DMS153 (cell line): ENCODE measurements at places on chromosomes 1 and 21.

DNA sequence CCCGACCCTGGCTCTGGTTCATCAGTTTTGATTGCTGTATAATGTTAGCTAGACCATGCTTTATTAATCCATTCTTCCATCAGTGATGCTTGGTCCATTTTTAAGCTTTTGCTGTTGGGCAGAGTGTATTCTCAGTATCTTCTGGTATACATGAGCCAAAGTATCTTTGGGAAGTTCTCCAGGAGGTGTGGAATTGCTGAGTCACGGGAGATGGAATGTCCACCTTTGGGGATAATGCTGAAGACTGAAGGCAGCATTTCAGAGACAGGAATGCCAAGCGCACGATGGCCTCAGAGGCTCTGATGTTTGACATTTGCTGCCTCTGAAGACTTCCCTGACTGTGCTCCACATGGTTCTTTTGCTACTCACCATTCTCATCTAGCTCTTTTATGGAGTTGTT is 266.3 kb upstream of the KAZN start:
- DNase-seq: no peak

GRCh38 chr1:221994274-221994698 is 252.4 kb upstream of the DUSP10 start:
- no peak for DNase-seq

DNA sequence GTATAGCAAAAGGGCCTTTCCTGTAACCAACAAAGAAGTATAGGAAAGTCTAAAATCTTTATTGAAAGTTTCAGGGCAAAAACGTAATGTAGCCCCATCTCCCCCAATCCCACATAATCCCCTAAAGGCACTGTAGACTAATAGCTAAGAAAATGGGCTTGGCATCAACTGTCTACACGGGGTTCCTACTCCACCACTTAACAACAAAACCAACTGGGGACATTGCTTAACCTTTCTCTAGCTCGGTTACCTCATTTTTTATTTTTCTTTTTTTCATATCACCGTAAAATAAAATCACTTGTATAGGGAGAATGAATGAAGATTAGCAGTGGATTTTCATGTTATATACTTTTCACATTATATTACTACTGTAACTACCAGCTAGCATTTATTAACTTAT is 12.3 kb downstream of the MACF1 start:
- DNase-seq: no peak

GRCh38 chr1:179166663-179167417 is 62.6 kb downstream of the ABL2 start:
- no peak for DNase-seq

DNA sequence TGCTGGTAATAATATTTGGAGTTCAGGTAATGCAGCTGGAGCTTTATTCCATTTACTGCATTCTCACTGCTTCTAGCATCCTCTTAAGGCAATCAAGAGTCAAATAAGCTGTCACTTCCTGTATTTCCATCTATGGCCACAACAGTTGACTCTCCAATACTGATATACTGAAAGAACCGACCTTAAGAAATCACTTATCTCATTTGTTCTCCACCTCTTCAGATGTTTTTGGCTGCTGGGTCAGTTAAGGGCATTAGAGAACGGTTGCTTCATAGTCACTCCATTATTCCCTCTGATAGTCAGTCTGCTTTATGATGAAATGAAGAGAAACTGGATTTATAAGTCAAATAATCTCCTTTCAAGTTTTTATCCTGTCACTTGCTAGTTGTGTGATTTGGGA is 14.2 kb upstream of the RGS4 start:
- DNase-seq: peak; percentile 87

DNA sequence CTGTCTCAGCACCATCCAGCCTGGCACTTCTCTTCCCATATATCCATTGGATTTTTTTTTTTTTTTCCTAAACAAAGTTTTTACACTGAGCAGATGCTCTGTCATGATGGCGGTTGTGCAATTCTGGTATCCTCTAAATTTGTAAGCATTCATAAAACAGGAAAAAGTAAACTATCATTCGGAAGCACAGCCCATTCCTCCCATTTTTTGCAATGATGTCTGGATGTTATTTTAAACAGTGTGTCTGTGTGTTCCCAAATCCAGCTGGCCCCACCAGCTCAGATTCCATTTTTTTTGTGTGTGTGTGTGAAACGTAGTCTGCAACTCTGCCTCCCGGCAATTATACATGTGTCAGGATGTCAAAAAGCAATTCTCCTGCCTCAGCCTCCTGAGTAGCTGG is 33.5 kb downstream of the PDPN start:
- DNase-seq: no peak

DNA sequence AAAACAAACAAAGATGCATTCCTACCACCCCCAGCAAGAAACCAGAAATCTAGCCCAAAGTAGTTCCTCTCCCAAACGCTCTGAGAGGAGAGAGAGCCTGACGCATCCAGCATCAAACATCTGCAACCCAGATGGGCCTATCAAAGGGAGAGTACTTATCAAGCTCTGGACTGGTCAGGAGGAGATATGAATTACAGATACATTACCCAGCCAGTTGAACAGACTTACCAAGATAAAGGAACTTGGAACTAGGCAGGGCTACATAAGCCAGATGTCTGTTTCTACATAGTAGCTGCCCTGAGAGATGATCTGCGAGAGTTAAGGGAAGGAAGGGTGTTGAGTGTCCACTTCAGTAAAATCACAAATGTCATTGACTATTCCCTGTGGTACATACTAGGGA is 138.4 kb downstream of the PAPPA2 start:
- DNase-seq: no peak

DNA sequence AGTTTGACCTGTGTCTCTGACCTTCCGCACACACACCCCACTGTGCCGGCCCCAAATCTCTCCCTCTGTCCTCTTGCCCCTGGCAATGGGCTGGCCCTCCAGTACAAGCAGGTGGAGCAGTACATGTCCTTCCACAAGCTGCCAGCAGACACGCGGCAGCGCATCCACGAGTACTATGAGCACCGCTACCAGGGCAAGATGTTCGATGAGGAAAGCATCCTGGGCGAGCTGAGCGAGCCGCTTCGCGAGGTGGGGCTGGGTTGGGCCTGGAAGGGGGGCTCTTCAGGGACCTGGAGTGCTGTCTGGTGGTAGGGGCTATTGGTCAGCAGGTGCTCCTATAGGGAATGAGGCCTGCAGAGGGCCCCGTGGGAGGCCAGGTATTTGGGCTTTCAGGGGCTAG is 7.8 kb downstream of the HCN3 start:
- no peak for DNase-seq

DNA sequence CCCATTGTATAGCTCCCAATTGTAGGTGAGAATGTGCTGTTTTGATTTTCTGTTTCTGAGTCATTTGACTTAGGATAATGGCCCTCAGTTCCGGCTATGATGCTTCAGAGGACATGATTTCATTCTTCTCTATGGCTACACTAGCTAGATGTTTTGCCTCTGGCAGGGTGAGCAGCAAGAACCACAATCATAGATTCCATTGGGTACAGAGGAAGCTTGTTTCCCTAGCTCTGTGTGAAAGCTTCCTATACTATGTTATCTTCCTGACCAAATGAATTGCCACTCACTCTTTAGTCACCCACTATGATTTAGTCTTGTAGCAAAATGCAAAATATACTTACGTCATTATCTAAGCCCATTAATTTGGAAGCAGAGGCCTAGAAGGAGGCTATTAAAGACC is 616.3 kb downstream of the PLA2G4A start:
- DNase-seq: no peak

GRCh38 chr1:1921901-1922701 is 3.0 kb upstream of the TMEM52 start:
- DNase-seq: no peak

DNA sequence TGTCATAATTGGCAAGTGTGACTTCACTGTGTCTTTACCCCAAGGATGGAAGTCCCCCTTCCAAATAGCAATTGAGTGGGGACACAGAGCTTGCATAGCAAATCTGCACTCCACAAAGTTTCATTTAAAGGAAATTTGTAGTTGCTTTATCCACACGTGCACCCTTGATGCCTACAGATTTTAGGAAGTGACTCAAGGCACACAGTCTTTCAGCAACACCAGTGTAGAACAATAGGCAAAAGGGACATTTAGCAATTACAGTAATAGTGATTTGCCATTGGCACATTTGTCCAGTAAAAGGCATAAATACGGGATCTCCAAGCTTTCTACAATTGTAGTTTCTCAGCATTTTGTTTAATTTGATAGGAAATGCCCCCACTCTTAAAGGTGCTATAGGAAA is 43.4 kb upstream of the KAZN start:
- no peak for DNase-seq

GRCh38 chr1:174200746-174201145 is 41.4 kb downstream of the RABGAP1L start:
- DNase-seq: no peak

DNA sequence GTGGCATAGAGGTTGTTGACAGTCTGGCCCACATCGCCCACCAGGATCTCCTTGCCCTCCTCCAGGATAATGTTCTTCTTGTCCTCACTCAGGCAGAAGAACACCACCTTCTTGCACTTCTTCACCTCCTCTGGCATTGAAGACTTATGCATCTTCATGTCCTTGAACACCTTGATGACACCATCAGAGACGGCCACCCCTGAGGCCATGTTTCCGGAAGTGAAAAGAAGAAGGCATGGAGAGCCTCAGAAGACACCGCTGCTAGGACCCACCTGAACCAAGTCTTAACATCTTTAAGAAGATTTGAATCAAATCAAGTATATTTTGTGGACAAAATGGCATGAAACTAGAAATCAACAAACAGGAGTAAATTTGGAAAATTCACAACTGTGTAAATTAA is 56.2 kb downstream of the C1orf185 start:
- no peak for DNase-seq

DNA sequence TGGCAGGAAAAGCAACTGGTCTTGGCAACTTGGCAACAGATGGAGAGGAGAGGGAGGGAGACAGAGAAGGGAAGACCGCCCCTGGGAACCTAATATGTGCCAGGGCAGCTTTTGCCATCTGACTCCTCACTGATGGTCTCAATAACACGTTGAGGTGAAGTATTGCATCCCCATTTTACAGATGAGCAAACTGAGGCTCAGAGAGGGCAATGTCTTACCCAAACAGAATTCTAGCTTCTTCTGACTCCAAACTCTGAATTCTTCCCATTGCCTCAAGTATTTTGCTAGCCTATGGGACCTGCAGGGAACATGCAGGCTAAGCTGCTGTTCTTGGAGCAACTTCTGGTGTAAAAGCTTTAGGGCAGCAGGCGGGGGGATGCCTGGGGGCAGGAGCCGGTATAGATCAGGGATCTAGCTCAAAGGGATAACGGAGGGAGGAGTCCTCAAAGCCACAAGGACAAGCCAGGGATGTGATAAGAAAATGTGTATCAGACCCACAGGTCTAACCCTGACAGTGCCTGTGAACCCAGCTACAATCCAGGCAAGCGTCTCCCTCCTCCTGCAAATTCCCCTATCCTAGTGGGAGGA is 7.2 kb upstream of the GUCA2A start:
- no peak for DNase-seq

DNA sequence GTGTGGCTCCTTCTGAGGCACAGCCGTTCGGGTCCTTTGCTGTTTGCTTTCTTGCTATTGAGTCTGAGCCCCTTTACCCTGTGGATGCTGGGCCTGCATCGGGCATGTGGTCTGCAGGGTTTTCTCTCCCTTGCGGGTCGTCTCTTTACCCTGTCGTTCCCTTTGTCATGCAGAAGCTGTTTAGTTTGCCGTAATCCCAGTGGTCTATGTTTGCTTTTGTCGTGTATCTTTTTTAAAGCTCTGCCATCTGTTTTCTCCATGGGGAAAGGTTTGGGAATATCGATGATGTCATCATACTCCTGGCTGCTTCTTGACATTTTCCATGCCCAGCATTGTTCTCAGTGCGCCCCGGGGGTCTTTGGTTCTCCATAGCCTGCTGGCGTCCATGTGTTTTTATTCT is 68.2 kb downstream of the AGPAT3 start:
- DNase-seq: no peak

DNA sequence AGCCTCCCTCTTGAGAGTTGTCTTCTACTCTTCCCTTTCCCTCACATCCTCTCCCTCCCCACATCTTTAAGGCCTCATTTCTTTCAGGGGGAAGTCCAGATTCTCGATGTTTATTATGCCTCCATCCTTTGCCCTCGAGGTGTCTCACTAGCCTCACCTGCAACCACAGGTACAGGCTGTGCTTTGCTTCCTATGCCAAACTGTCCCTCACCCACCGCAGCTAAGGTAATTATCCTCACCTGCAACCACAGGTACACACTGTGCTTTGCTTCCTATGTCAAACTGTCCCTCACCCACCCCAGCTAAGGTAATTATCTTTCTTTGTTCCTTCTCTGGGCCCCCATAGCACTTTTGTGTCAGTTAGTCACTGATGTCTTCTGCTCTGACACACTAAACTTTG is 328.1 kb upstream of the SNX7 start:
- DNase-seq: no peak

GRCh38 chr1:31769720-31770390 is 5.7 kb upstream of the ADGRB2 start:
- DNase-seq: peak; percentile 80

- no peak for DNase-seq
These were observed 7.8 kb downstream of the KCNJ15 start for GRCh38 chr21:38264571-38264970.

- no peak for DNase-seq
These were observed 64.1 kb upstream of the CACHD1 start for GRCh38 chr1:64405833-64406232.

- no peak for DNase-seq
These were observed 4.1 kb downstream of the SLAMF9 start for GRCh38 chr1:159949981-159950381.

- DNase-seq: peak; percentile 57
These were observed 1.4 kb upstream of the NUP133 start for GRCh38 chr1:229509576-229509975.

DNA sequence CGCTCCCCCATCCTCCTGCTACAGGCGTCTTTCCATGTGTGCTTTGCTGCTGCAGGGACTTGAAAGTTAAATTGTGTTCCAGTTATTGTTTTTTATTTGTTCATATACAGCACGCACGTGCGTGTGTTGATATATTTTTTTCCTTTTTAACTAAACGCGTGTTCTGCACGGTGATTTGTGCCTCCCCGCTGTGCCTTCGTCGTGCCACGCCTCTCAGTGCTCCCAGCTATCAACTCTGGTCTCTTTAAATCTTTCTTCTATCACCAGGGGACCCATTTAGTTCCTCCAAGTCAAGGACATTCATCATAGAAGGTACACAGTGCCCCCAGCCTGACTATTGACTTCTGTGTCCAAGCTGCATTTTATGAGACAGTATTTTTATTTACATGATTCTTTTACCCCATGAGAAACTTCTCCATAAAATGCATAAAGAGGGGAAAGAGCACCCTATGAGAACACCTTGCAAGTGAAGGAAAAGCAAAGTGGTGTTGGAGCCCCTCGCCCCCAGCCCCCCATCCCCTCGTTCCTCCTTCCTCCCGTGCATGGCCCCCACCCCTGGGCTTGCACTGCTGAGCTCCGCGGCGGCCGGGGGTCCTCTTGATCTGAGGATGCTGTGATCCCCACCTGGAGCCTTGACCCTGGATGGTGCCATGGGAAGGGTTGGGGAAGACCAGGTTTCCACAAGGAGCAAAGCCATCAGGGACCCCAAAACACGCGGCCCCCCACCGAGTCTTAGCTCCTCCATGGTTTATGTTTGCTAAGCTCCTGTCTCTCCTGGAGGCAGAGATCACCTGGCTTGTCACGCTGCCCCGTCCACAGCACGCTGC is 45.5 kb downstream of the KCNAB2 start:
- no peak for DNase-seq

- no peak for DNase-seq
These were observed 71.4 kb upstream of the PPP2R5A start for GRCh38 chr1:212213784-212214183.

GRCh38 chr21:23152130-23152529 is 2153.9 kb downstream of the NCAM2 start:
- DNase-seq: no peak
